ENCODE measurements at places on chromosomes 5 and 9.
A peak's percentile ranks its signal among the peaks of the same experiment; 100 is the strongest.

DNA sequence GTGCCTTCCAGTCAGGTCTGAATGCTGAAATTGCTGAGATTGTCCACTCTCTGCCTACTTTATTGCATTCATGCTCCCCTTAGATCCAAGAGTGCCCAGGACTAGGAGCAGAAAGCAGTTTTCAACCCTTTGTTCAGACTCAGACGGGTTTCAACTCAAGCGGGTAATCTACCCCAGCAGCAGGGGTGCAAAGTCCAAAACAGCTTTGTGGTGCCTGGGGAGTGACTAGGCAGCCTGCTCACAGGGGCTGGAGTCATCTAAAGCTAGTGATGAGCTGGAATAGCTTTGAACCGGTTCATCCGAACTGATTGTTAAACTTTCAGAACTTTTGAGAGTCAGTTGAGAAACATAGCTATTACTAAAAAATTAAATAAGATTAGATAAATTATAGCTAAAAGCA lies 71.0 kb upstream of the IQGAP2 start:
- DNase-seq = no peak

DNA sequence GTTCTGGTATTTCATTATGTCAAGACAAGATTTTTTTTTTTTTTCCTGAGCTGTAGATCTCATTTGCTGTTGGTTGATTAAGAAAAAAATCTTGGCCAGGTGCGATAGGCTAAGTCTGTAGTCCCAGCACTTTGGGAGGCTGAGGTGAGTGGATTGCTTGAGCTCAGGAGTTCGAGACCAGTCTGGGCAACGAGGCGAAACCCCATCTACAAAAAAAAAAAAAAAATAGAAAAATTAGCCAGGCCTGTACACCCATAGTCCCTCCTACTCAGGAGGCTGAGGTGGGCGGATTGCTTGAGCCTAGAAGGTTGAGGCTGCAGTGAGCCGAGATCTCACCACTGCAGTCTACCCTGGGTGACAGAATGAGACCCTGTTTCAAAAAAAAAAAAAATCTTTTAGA lies 12.2 kb downstream of the CDC42SE2 start:
- DNase-seq = no peak

GRCh38 chr5:74026310-74026709 lies 400.3 kb downstream of the ARHGEF28 start:
- DNase-seq = no peak

- no peak for DNase-seq
Observed at GRCh38 chr5:79547429-79547822, 33.5 kb upstream of the HOMER1 start.

- peak; percentile 82 for DNase-seq
Observed at GRCh38 chr9:113274474-113275156, 757 bp downstream of the CDC26 start.

- DNase-seq = no peak
Observed at GRCh38 chr9:84230355-84231145, 110.0 kb downstream of the SLC28A3 start.

- DNase-seq = no peak
Observed at GRCh38 chr5:170254056-170254455, 21.3 kb downstream of the C5orf58 start.

- DNase-seq = no peak
Observed at GRCh38 chr5:158756871-158757270, 342.8 kb downstream of the EBF1 start.

GRCh38 chr5:107485184-107485583 lies 185.6 kb downstream of the EFNA5 start:
- DNase-seq = no peak

- DNase-seq = peak; percentile 90
Observed at GRCh38 chr9:110156902-110157301, 51.1 kb downstream of the C9orf152 start.

- no peak for DNase-seq
Observed at GRCh38 chr5:121221483-121221882, 630.2 kb upstream of the FTMT start.

GRCh38 chr5:69268899-69269298 lies 34.2 kb downstream of the CDK7 start:
- no peak for DNase-seq

DNA sequence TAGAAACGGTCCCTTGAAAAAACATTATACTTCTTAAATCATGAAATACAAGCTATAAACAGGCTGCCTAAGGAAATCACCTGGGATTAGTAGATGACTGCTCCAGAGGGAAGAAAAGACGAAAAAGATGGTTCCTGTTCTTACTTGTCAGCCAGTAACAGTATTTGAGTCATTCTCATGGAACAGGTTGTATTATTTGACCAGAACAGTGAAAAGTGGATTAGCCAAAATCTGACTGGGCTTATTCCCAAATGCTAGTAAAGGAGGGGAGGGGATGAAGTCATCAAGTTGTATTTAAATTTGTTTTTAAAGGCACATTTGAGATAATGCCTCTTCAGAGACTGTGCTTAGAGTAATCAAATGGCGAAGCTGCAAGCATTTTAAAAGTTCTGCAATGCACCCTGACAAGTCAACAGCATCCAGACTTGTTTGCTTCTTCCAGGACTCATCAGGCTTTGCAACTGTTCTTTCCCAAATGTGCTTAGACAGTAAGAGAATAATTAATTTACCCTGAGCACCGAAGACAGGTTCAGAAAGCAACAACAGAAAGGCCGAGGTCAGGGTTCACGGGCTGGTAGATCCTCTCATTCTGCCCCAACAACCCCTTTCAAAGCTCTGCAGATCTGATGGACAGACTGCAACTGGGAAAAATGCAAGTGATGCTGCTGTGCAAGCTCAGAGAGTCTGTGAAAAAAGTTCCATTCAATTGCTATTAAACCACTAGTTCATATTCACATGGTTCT lies 800.6 kb downstream of the KCTD16 start:
- no peak for DNase-seq

GRCh38 chr9:14321517-14322130 lies 7.7 kb upstream of the NFIB start:
- DNase-seq = no peak

GRCh38 chr5:135026645-135027265 lies 7.3 kb downstream of the PITX1 start:
- no peak for DNase-seq

DNA sequence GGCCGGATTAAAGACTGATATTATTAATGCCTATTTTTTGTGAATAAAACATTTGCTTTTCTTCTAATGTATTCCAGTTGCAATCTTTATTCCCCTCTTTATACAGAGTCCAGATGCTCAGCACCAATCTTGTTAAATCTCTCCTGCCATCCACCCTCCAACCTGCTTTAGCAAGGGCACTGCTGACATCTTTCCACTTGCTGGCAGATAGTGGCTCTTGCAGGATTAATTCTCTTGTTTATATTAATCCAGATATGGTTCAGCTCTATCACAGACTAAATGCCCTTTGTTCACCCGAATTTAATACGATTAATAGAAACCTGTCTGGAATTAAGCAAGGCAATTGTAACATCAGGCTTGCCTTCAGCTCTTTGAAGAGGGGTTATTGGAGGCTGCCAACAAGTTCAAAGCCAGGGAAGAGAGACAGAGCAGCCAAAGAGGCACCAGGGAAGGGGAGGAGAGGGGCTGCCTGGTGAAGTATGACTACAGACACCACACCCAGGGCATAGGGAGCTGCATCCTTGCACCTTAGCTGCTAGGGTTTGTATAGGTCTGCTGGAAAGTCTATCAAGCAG lies 236.2 kb downstream of the SAXO1 start:
- no peak for DNase-seq
